Suprapubic skin (tissue), 4 donors: ENCODE measurements at places on chromosomes 13 and 19.
A peak's percentile ranks its signal among the peaks of the same experiment; 100 is the strongest.

DNA sequence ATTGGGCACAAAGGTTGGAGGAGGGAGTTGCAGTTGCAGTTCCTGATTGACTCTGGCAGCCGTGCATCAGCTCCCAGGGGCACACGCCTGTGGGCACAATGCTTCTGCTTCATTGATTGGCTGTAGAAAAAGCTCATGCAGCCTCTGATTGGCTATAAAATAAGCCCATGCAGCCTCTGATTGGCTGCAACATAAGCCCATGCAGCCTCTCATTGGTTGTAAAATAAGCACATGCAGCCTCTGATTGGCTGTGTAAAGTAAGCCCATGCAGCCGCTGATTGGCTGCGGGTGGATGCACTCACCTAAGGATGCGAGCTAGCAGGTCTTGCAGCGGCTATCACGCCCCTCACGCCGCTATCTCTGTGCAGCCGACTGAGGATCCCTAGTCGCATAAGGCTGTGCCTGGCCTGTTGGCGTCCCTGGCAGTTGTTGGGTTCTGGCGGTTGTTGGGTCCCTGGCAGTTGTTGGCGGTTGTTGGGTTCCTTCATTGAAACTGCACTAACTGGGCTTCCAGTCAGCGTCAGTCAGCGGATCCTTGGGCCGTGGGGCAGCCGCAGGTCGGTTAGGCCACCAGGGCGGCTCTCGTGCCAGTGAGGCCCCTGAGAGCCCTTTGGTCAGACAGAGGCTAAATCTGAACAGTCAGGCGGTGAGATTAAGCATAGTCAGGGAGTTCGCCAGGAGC is at the start of gene SIGLECL1:
SIGLECL1 (plus strand) TSS at position 295 of the 682 bp plus-strand sequence. CDS start 12,993 bp downstream, outside the sequence.
- H3K27ac ChIP-seq = no peak within 1 kb of the TSS
- no peak for DNase-seq
- no peaks in the 10 kb centered on the region for H3K36me3 ChIP-seq
- no peak within 1 kb of the TSS for H3K4me3 ChIP-seq
- no peaks in the 10 kb centered on the region for H3K27me3 ChIP-seq

GRCh38 chr13:41995336-41995735 is 34.4 kb upstream of the VWA8 start:
- H3K27ac ChIP-seq = no peak overlapping the region
- DNase-seq = no peak
- no peaks in the 10 kb centered on the region for H3K36me3 ChIP-seq
- no peaks in the 10 kb centered on the region for H3K27me3 ChIP-seq
- no peaks in the 10 kb centered on the region for H3K4me1 ChIP-seq
- no peak overlapping the region for H3K4me3 ChIP-seq

GRCh38 chr13:21733475-21734263 is 62.8 kb downstream of the FGF9 start:
- DNase-seq = no peak
- H3K4me1 ChIP-seq = peaks cover 6% of the 10 kb centered on the region
- H3K36me3 ChIP-seq = no peaks in the 10 kb centered on the region

DNA sequence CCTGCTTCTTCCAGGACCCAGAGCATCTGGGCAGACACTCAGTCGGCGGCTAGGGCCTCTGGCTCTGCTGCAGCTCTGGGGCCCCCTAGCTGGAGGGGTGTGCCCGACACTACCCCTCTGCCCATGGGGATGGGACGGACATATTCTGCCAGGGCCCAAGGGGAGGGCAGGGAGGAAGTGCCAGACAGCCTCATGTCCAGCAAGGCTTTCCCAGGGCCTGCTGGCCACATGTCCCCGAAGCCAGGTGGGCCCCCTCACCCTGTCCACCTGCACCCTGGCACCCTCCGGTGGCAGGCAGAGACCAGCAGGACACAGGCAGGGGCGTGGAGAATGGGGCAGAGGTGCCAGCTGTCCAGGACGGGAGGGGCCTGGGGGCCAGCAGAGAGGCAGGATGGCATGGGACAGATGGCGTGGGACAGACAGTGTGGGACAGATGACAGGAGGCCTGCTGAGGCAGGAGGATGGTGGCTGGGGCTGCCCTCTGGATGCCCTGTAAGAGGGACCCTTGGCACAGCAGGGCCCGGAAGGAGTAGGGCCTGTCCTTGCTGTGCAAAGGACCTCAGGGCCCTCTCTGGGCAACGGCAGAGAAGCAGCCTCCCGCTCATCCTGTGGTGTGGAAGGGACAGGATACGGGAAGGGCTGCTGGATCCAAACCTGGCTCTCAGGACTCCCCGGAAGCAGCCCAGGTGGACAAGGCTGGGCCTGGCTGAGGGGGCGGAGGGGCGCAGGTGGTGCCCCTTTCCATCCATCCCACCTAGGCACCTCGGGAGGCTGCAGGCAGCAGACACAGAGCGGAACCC is 29.1 kb downstream of the CEBPG start:
- no peak overlapping the region for H3K27ac ChIP-seq
- peaks cover 20% of the 10 kb centered on the region for H3K4me1 ChIP-seq
- H3K4me3 ChIP-seq = no peak overlapping the region
- DNase-seq = no peak

- no peak for DNase-seq
- no peak overlapping the region for H3K4me3 ChIP-seq
- no peaks in the 10 kb centered on the region for H3K27me3 ChIP-seq
- H3K4me1 ChIP-seq = no peaks in the 10 kb centered on the region
- H3K36me3 ChIP-seq = no peaks in the 10 kb centered on the region
Observed at GRCh38 chr13:62061751-62062150, 646.1 kb upstream of the PCDH20 start.

- no peaks in the 10 kb centered on the region for H3K36me3 ChIP-seq
- no peak for DNase-seq
- no peak overlapping the region for H3K27ac ChIP-seq
- no peaks in the 10 kb centered on the region for H3K27me3 ChIP-seq
- H3K4me1 ChIP-seq = peaks cover 19% of the 10 kb centered on the region
- no peak overlapping the region for H3K4me3 ChIP-seq
Observed at GRCh38 chr19:2464389-2464788, 7.6 kb upstream of the LMNB2 start.

- no peaks in the 10 kb centered on the region for H3K36me3 ChIP-seq
- no peaks in the 10 kb centered on the region for H3K27me3 ChIP-seq
- H3K27ac ChIP-seq = peak overlapping the region; percentile 41
- peak; percentile 83 for DNase-seq
- peaks cover 17% of the 10 kb centered on the region for H3K4me1 ChIP-seq
Observed at GRCh38 chr19:43675269-43675879, 5.4 kb upstream of the PLAUR start.

DNA sequence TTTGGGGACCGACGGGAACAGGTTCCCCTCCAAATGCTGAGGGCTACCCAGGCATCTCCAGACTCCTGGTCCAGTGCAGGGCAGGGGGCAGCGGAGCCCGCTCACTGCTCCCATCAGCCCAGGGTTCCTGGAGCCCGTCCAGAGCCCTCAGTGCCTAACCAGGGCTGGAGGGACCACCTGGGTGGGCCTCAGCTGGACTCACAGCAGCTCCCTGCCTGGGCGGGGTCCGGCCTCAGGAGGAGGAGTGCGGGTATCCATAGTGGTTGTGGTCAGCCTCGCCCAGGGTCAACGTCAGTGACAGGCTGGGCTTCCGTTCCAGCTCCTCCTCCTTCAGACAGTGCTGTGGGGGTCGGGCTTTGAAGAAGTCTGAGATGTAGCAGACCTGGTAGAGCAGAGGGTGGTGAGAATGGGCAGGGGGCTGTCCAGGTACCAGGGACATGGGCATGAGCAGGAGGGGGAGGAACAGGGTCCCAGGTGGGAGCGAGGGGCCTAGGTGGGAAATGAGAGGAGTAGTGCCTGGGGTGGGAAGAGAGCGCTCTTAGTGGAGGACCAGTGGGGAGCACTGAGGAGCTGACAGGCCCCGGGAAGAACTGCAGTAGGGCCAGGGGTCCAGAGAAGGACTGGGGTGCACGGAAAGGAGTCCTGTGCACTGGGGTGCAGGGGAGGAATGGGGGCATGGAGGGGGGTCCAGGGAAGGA is 9.9 kb downstream of the PLPP2 start:
- H3K36me3 ChIP-seq = peaks cover 16% of the 10 kb centered on the region
- peaks cover 28% of the 10 kb centered on the region for H3K27me3 ChIP-seq
- H3K27ac ChIP-seq = no peak overlapping the region
- H3K4me3 ChIP-seq = no peak overlapping the region
- DNase-seq = no peak
- no peaks in the 10 kb centered on the region for H3K4me1 ChIP-seq

DNA sequence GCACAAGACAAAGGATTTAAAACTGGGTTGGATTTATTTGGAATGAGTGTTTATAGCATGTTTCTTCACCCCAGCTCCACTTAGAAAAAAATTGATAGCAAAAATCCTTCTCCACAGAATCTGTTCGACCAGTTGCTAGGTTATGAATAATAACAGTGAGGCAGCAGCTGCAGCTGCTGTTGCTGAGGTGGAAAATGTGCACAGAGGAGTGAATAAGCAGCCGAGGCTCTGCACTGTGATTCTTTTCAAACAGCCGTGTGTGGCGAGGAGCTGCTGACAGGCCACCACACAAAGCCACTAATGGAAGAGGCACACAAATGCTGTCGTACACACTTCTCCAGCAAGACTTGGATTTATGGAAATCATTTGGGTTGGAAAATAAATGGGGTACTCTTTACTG is 6.4 kb upstream of the RASL11A start:
- no peak overlapping the region for H3K27ac ChIP-seq
- H3K4me3 ChIP-seq = no peak overlapping the region
- no peak for DNase-seq
- peaks cover 24% of the 10 kb centered on the region for H3K4me1 ChIP-seq

DNA sequence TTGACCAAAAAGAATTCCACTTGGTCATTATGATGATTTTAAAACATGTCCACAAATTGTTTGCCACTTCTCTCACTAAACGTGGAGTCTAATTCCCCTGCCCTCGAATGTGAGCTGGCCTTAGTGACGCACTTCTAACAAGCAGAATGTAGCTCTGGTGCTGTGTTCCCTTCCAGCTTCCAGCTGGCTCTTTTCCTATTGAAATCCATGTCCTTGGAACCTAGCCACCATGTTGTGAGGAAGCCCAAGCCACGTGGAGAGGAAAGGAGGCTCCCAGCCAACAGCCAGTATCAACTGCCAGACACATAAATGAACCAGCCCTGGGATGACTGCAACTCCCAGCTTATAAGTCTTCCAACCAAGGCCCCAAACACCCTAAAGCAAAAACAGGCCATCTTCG is 23.6 kb upstream of the CEBPA start:
- no peak for DNase-seq
- no peaks in the 10 kb centered on the region for H3K36me3 ChIP-seq
- no peak overlapping the region for H3K4me3 ChIP-seq
- no peak overlapping the region for H3K27ac ChIP-seq
- no peaks in the 10 kb centered on the region for H3K27me3 ChIP-seq

DNA sequence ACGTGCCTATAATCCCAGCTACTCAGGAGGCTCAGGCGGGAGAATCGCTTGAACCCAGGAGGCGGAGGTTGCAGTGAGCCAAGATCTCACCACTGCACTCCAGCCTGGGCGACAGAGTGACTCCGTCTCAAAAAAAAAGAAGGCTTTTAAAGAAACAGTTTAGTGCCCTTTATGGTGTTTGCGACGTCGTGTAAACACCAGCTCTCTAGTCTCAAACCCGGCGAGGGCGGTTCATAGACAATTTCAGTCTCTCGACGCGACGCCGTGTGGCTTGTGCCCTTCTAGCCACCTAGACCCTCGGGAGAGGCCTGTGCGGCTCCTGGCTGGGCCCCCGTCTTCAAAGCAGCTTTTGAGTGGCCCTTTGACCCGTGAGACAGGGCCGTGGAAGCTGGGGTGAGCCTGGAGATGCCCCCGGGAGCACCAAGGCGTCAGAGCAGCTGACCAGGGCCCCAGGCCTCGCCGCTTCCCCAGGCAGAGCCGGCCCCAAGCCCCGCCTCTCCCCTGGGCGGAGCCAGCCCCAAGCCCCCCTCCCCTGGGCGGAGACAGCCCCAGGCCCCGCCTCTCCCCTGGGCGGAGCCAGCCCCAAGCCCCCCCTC is 5.0 kb upstream of the MADCAM1 start:
- peaks cover 6% of the 10 kb centered on the region for H3K27me3 ChIP-seq
- no peak for DNase-seq
- H3K27ac ChIP-seq = no peak overlapping the region
- H3K36me3 ChIP-seq = no peaks in the 10 kb centered on the region
- no peak overlapping the region for H3K4me3 ChIP-seq

DNA sequence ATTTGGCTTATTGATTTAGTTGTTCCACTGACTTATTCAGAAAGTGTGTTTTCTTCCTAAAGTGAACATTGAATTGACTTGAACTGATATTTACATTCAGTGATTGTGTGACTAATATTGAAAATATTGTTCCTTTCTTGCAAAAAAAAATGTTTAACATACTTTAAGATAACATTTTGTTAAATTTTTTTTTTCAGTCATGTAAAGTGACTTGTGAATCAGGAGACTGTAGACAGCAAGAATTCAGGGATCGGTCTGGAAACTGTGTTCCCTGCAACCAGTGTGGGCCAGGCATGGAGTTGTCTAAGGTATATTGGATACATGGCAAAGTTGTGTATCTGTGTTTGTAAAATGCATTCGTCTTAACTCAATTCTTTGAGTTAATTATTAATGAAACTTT is 22.9 kb downstream of the TNFRSF19 start:
- DNase-seq = no peak
- H3K27ac ChIP-seq = no peak overlapping the region
- H3K4me3 ChIP-seq = no peak overlapping the region
- peaks cover 22% of the 10 kb centered on the region for H3K36me3 ChIP-seq

DNA sequence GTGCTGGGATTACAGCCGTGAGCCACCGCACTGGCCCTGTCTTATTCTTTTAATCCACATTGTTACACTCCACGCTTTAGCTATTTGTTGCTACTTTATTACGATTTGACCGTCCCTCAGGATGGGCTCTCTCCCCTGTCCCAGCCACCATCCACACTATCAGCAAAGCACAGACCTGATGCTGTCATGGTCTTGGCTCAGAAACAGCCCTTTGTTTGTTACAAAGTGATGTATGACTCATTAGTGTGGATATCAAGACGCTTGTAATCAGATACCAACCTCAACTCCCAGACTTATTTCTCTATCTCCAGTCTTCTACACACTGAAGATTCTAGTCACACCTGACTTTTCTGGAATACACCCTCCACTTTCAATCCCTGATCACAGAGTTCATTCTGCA is 84.6 kb upstream of the FREM2 start:
- no peaks in the 10 kb centered on the region for H3K27me3 ChIP-seq
- H3K27ac ChIP-seq = no peak overlapping the region
- H3K4me1 ChIP-seq = no peaks in the 10 kb centered on the region

GRCh38 chr13:73300718-73301425 is 242.1 kb downstream of the KLF5 start:
- H3K27me3 ChIP-seq = no peaks in the 10 kb centered on the region
- H3K36me3 ChIP-seq = no peaks in the 10 kb centered on the region
- no peak overlapping the region for H3K4me3 ChIP-seq
- no peak for DNase-seq

GRCh38 chr19:16224293-16225045 is 26.8 kb downstream of the AP1M1 start:
- peaks cover 99% of the 10 kb centered on the region for H3K36me3 ChIP-seq
- no peak for DNase-seq
- no peak overlapping the region for H3K27ac ChIP-seq
- no peaks in the 10 kb centered on the region for H3K4me1 ChIP-seq
